Activated CD4-positive, alpha-beta memory T cell treated with anti-CD3 and anti-CD28 coated beads, Interleukin-2, amount 10 ng/mL, durations not matched to agents 7 days and 5 days (primary cell): ENCODE measurements at places on chromosomes 12 and 14. TPM values are rescaled to one million over a fixed set of nuclear protein-coding genes. Genes with fewer than 3 reads are reported as not detected.

Gene GPR135
- 0.95 TPM for total RNA-seq

DNA sequence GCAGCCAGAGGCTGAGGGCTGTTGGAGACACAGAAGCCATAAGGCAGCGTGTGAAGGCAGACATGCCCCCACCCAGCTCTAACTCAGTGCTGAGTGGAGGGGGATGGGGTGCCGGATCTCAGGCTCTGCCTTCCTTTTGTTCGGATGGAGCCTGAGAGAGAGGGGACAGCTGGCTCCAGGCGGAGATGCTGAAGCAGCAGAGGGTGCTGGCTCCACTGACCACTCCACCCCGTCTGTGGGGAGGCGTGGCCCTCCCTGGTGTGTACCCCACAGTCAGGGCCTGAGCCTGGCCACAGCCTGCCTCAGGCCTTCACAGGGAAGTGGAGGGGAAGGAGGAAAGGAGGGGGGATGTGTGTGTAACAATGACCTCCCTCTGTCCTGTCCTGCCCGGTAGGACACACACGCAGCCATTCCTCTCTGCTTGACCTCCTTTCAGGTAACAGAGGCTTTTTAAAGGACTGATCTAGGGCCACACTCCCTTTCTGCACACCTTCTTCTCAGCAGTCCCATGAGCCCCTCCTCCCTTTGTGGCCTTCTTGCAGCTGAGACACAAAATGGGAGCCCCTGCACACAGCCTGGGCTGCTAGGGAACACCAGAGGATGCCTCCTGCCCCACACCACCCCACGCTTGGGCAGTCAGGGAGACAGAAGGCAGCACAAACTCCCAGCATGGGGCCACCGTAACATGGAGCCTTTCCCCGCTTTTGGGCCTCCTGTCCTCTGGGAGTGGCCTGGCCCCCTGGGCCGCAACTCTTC is 9.6 kb upstream of the ENDOU start:
- DNase-seq: no peak

Gene CISTR
- not detected for total RNA-seq

Gene TDRD9
- 0.08 TPM for total RNA-seq

Gene DMAC2L
- total RNA-seq: 12.2 TPM
